ENCODE measurements at places on chromosomes 6 and 20.
A peak's percentile ranks its signal among the peaks of the same experiment; 100 is the strongest.

DNA sequence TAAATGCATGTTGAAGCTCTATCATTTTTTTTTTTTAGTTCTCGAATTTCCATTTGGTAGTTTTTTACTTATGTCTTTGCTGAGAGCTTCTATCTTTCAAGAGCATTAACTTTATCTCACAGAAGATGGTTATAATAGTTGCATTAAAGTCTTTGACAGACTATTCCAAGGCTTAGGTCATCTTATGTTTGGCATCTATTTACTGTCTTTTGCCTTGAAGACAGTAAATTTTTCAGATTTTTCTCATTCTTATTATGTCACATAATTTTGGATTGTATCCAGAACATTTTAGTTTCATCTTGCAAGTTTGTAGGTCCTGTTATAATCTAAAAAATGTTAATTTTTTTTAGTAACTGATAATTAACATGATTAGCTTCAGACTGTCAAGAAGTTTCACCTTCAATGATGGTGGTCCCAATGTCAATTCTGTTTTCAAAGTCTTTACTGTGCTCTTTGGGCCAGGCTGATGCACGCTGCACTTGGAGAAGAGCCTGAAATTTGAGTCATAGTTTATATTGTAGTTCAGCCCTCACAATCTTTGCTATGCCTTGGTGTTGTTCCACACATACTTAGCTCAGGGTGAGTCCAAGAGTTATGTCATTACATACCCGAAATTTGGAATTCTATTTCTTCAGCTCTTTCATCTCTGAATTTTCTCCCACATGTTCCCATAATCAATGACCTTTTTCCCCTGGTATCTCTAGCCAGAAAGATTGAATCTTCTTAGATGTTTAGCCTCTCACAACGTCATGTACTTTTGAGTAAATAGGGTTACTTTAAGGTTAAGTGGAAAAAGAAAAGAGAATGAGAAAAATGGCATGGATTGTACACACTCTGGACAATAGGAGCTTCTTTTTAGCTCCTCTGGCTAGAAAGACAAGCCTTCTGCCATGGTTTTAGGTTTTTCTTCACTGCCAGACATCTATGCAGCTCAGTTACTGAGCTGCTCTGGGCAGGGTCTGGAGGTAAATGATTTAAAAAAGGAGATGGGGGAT lies 110.3 kb upstream of the BTBD3 start:
- no peak for ATAC-seq

DNA sequence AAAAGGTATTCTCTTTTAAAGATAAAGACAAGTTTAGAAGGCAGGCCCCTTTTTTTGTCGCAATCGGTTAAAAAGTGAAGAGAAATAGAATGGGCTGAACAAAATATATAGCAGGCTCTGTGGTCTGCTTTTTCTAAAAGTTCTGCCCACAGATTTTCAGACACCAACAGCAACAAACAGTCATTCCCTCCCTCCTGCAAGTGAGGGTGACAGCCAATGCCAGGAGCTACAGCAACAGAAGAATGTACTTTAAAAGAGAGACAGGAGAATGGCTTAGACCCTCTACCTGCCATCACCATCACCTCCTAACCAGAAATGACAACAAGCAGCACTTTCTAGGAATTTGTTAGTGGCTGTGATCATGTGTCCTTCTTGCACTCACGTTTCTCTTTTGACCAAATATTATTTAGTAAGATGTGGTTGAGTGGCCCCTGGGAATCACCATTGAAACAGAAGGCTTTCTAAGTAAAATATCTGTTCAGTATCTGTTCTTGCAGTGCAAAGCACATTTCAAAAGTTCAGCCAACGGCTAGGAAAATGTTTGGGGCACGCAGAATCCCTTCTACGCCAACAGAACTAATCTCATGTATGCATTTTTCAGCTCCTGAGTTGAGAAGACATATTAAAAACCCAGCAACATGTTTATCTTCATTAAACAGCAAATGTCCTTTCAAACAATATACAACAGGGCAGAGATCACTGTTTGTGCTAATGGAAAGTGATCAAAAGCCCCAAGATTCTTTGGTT lies 248.5 kb downstream of the ATXN1 start:
- peak; percentile 48 for ATAC-seq

DNA sequence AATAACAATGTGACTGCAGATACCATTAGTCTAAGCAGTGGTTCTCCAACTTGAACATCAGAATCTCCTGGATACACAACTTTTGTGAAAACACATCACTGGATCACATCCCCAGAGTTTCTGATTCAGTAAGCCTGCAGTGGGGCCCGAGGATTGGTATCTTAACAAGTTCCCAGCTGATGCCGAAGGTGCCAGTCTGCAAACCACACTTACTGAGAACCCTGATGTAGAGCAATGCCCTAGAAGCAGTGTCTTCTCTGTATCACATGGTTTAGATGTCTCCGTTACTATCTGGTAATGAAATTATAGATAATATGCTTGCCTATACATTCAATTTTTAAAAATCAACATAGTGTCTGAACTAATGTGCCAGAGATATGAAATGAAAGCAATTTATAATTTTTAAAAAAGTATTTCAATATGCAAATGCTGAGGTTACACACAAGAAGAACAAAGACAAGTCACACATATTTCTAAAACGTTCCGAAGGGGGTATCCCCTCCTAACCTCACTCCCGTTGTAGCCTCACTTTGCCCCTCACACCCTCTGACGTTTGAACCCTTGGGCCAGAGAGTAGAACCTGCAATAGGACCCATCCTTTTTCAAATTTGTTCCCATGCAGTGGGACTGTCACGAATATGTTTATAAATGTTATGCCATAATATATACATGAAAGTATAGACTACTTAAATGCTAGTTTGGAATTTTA lies 115.4 kb upstream of the SAMD5 start:
- peak; percentile 31 for ATAC-seq

GRCh38 chr6:108656836-108657235 lies 96.1 kb downstream of the FOXO3 start:
- ATAC-seq = no peak

DNA sequence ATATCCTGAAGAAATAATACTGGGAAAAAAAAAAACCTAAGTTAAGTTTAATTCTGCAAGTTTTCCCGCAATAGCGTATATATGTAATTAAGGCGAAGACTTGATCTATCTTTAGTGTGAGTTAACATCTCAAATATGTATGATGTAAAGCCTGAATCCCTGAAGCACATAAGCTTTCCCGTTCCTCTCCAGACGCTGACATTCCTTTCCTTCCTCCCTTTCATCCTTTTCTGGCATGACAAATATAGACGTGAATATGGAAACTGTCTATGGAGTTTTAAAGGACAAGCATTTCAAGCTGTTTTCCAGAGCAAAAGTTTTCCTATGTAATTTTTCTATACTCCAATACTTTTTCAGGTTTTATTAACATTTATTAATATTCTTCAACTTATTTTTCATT lies 637.0 kb downstream of the COL12A1 start:
- no peak for ATAC-seq

- no peak for ATAC-seq
Observed at GRCh38 chr6:150394899-150395295, 26.1 kb downstream of the IYD start.

DNA sequence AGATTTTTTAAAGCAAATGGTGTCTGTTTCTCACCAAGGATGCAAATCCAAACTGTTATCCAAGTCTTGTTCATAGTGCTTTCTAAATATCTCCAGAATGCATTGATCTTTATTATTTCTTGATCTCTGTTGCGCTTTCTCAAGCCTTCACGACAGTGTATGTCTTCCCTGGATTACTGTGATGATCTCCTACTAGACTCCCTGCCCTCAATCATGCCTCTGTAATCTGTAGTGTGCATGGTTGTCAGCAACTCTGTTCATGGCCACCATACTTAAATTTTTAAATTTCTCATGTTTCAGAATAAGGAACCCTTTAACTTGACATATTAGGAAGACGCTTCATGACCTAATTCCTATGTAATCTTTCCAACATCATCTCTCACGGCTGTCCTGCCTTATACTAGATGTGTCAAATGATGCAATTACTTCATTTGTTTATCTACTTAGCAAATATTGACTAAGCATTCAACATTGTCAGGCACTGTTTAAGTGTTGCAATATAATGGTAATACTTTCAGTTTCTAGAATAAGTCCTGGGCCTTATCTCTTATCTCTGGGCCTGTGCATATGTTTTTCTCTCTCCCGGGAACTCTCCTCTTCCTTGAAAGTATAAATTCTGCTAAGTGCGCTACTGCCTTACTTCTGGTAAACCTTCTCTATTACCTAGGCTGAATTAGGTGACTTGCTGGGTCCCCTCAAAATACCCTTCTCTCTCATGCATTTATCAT lies 25.6 kb upstream of the AHI1 start:
- no peak for ATAC-seq

- ATAC-seq = no peak
Observed at GRCh38 chr6:5466281-5467136, 205.2 kb downstream of the FARS2 start.

DNA sequence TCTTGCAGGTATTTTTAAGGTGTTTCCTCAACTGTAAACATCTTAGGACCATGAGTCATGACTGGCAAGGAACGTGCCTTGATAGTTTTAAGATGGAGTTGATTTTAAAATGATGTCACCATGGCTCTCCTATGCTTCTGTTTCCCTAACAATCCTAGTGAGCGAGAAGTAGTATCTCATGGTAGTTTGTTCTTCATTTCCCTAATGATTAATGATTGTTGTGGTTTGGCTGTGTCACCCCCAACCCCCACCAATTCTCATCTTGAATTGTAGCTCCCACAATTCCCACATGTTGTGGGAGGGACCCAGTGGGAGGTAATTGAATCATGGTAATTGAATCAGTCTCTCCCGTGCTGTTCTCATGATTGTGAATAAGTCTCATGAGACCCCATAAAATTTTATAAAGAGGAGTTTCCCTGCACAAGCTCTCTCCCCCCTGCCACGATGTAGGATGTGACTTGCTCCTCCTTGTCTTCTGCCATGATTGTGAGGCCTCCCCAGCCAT lies 16.8 kb upstream of the BNIP5 start:
- no peak for ATAC-seq

DNA sequence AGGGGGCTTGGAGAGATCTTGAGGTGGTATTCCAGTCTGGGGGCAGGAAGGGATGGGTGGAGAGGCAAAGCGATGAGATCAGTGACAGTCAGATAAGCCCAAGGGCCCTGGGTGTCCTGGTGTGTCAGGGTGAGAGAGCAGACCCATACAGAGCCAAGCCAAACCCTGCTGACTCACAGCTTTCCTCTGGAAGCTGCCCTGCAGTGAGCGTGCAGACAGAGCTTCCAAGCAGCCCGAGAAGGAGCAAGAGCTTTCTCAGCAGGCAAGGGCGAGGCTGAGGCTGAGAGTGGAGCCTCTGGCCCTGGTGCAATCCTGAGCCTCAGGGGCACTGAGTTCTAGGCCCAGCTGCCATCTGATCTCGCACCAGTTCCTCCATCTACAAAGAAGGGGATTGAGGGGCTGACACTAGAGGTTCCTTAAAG lies 91.1 kb upstream of the HIVEP1 start:
- ATAC-seq = no peak

Data from activated T-helper 17 cell treated with anti-CD3 and anti-CD28 coated beads, Interleukin-2, amount 50 U/mL, for 72 hours (primary cell).